DMS153 (cell line): ENCODE measurements at places on chromosomes 7 and 10.

DNA sequence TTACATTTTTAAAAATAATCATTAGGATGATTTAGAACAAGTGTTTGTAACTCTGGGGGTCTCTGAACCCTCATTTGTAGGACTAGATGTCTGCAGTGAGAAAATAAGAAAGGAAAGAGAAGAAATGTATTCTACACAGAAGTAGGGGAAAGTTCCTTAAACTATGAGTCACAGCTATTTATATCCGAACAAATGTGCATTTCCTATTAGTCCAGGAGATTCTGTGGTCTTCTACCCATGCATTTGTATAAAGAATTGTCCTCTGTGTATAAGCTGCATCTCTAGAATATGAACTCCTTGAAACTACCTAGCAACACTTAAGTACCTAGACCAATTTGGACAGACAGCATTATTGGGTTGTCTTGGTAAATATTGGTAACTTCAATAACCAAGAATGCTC, 15.9 kb upstream of the CD36 start:
- DNase-seq = no peak

DNA sequence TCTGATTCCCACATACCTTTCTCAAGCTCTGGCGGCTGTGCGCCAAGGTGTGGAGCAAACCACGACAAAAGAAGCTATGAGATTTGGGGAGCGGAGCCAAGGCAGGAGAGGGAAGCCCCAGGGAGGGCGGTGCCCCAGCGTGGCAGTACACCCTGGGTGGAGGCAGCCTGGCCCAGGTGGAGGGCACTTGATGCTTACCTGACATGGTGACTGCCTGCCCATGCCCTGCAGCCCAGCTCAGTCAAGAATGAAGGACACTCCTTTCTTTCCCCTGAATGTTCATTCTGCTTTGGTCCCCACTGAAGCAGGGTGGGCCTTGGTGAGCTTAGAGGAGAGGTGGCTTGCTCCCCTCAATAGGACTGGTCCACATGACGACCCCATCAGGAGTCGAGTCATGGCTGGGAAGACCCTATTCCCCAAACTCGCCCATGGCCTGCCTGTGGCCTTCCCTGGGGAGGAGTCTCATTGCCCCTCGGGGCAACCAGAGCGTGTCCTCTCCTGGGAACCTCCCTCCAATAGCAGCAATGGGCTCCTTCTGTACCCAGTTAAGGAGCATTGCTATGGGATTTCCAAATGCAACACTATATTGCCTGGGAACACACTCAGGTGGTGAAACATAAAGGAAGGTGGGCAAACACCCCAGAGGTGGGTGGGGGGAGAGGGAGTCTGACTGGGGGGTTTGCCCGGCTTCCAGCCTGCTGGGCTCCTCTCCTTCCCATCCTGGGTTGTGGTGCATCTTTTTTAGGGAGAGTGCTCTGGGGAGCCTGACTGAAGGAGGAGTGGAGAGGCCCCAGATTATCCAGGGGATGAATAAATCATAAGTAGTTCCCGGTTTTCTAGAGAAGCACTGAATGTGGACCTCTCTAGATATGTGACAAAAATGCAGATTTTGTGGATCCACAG, 22.7 kb downstream of the RAMP3 start:
- DNase-seq = no peak

DNA sequence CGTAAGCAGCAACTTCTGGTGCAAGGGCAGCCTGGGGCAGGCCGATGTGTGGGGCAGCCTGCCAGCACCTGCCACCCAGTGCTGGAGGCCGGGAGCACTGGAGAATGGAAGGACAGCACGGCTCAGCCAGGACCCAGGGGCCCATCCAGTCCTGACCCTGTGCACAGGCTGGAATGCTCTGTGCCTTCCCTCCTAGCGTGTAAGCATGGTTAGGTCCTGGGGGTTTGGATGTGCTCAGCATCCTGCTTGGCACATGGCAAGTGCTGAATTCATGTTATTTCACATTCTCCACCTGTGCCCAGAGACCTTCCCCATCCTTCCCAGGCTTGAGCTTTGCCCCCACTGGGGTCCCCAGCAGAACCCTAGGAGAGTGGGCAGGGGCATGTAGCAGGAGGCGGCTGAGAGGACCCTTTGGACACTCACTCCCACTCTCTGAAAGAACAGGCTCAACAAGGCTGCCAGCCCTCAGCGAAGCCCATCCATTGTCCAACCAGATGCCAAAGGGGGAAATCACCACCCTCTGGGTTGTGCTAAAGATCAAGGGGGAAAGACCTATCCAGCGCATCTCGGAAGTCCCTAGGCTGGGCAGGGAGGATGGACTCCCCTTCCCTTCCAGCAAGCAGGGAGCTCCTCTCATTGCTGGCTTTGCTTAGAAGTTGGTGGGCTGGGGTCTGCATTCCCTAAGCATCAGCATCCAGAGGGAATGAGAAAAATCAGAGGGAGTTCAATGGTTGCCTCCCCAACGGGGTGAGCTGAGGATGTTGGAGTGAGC, 29.7 kb downstream of the ANXA8 start:
- no peak for DNase-seq

- no peak for DNase-seq
These were observed 40.5 kb downstream of the ST8SIA6 start for GRCh38 chr10:17413876-17414275.

- no peak for DNase-seq
These were observed 775 bp downstream of the STARD3NL start for GRCh38 chr7:38178695-38179344.

- no peak for DNase-seq
These were observed 46.5 kb upstream of the LYZL2 start for GRCh38 chr10:30675791-30676718.

- no peak for DNase-seq
These were observed 1083.6 kb upstream of the PHF14 start for GRCh38 chr7:9890092-9890491.

DNA sequence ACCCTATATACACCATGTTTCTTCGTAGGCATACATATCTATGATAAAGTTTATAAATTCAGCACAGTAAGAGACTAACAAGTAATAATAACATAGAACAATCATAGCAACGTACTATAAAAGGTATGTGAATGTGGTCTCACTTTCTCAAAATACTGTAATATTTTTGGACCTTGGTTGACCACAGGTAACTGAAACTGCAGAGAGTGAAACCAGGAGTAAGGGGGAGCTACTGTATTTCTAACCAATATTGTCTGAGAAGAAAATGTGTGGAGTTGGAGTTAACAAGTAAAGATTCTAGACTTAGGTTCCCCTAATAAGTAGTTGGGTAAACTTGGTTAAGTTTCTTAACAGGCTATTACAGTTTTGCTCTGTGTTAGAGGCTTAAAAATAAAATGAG, 72.1 kb downstream of the GNAI1 start:
- DNase-seq = no peak

- no peak for DNase-seq
These were observed 121.1 kb downstream of the HGF start for GRCh38 chr7:81648716-81649115.

DNA sequence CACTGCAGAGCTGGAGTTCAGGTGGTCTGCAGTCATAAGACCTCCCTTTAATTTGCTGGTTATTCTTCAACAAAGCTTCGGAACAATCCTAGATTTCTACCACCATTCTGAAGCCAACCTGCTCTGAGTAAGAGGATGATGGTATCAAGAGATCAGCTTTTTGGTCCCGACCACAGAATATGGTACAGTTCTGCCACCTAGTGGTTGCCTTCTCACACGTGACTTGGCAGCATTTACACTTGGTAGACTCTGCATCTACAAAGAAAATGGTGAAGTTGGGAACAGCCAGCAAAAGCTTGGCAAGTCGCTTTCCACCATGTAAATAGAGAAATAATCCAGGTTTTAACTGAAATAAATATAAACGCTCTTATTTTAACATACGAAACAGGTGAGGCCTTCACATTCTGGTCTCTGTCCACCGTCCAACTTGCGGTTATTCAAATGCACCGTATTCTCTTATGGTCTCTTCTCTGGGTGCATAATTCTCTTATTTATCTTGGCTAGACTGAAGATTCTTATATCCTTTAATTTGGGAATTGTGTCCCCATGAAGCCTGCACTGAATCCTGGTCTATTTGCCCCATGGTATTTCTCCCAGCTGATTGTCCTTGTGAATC, 173.9 kb upstream of the GRM3 start:
- peak; percentile 61 for DNase-seq

DNA sequence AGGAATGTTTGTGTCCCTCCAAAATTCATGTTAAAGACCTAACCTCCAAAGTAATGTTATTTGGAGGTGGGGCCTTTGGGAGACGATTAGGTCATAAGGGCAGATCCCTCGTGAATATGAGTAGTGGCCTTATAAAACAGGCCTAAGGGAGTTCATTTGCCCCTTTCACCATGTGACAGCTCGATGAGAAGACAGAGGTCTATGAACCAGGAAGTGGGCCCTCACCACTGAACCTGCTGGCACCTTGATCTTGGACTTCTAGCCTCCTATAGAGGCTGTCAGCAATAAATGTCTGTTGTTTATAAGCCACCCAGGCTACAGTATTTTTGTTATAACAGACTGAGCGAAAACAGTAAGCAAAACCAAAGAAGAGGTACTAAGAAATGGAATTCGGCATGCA, 14.1 kb downstream of the NUDCD3 start:
- no peak for DNase-seq

DNA sequence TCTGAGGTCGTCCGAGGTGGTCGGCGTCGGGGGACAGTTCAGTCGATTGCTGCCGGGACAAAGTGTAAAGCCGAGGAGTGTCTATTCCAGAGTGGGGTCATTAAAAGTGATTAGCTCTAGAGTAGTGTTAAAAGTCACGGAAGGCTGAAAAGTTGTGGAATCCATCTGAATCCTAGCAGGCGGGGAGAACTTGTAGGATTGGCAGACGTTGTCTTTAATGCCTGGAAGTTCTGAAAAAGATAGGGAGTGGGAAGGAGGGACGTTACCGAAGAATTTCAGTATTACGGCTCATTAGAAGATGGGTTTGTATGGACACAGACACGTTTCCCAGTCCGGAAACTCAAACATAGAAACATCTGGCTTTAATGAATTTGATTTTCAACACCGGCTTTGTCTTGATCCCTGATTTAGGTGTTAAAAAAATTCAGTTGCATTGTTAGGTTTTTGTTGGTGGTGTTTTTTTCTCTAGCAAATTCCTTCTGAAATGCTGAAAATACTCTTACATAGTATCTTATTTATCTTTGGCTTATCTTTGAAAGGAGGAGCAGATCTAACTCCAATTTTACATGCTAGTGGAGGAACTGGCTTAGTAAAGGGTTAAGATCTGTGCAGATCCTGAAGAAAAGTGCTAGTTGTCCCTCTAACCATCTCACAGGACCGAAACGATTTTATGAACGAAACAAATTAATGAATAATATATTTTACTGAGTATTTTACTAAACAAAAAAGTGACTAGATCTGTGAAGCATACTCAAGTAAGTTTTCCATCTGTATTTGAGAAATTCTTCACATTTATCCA, 900 bp downstream of the MKLN1 start:
- no peak for DNase-seq

DNA sequence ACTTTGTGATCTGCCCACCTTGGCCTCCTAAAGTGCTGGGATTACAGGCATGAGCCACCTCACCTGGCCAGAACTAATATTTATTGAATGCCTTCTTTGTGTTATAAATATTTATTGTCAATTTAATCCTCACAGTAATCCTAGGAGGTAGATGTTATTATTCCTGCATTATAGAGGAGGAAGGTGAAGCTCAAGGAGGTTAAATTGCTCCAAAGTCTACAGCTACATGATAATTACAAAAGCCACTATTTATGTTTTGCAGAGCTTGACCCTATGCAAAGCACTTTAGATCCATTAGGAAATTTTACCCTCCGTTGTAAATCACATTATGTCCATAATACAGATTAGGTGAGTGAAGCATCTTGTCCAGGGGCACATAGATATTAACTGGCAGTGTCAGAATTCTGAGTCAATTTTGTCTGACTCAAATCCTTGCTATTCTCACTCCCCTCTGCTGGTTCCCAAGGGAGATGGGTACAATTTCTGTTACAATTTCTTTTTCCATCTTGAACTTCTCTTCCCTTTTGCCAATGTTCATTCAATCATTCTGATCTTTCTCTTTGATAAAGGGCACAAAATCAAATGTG, 25.7 kb upstream of the CDK14 start:
- DNase-seq = no peak

- DNase-seq = peak; percentile 24
These were observed 117.3 kb downstream of the PRKAG2 start for GRCh38 chr7:151759591-151760042.
